ENCODE measurements at places on chromosomes 1 and 21. TPM values are rescaled to one million over a fixed set of nuclear protein-coding genes. Genes with fewer than 3 reads are reported as not detected.

DNA sequence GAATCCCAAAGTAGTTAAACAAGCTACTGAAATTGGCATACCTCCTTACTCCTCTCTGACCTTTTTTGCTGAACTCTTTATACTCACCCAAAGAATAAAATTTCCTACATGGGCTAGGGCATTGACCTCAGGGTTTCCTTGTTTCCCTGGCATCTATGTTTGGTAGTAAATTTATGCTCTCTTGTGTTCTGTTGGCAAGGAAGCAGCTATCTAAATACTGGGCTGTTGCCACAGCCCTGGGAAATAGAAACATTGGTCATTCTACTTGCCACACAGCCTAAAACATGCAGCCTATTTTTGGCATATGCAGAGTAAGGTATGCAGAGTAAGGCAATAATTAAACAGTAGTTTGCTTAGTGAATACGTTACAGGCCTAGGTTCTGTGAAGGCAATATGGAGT, 351.4 kb downstream of the HLX start:
- DNase-seq, result no peak

Gene SPRR4
- total RNA-seq, result not detected

Gene RIPPLY3
- total RNA-seq, result under 0.01 TPM

- DNase-seq, result no peak
Measured at GRCh38 chr21:25970254-25970930, 200.2 kb downstream of the APP start.

DNA sequence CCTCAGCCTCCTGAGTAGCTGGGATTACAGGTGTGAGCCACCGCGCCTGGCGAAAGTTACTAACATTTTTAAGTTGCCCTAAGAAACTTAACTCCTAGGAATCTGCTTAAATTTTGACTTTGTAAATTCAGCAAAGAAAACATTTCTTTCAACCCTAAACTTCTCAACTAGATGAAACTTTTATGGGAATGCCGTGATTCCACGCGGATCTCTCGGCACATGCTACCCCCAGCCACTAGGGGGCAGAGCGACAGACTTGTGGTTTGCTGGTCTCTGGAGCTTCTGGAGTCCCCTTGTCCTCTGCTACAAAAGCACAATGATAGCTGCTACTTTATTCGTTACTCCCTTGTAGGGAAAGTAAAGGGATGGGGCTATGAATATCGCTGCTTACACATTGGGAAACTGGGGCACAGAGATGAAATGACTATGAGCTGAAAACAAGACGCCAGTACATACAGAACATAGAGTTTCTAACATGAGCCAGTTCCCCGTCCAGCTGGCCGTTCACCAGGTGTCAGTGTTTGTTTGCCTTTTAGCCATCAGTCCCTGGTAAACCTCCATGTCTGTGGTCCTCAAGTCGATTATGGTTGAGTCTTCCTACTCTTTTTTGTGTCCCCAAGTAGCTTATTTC, 114.7 kb downstream of the PBX1 start:
- no peak for DNase-seq

Gene AKNAD1
- 0.81 TPM for total RNA-seq

DNA sequence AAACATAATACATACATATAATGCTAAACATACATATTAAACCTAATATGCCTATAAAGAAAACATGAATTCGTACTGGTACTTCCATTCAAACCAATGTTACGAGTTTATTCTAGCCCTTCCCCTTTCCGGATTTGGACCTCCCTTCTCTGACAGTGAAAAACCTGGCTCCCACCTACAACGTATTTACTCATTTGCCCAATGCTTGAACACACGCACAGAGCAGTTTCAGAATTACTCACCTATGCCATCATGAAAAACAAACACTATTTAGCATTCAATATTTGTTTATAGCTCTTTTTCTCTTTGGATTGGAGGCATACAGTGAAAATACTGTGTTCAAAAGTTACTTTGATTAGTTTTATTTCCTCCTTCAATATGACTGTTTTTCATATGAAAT, 204.4 kb downstream of the LMX1A start:
- DNase-seq, result no peak

All from hematopoietic multipotent progenitor cell (in vitro differentiated cells).